DMS 273 treated with DMSO at 0.1 percent for 48 hours (cell line): ENCODE measurements at places on chromosomes 11 and 22.

DNA sequence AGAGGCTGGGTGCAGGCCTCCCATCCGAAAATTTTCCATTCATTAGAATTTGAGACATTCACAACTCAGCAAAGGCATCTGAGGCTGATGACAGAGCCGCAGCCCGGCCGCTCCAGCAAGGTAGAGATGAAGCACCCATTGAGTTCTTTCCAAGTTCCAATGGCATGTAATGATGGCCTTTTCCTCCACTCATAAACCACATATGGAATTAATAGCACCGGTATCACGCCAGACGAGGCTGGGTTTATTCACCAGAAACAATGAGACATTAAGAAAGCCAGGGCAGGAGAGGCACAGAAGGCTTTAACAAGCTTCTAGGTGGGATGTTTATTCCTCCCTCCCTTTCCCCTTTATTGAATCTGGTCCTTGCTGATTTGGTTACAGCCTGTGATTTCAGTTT is 534.4 kb downstream of the MN1 start:
- no peak for DNase-seq

DNA sequence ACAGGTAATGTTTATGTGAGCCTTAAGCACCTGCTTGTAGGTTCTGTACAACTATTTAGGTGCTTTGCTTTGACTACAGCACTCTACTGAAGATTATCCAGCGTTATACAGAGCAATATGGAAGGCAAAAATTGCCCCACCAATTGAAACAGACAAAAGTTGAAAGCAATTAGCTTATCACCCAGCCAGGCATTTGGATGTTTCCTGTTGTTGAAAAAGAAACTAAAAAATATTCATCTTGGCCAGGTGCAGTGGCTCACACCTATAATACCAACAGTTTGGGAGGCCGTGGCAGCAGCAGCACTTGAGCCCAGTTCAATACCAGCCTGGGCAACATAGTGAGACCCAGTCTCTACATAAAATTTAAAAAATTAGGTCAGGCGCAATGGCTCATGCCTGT is 18.5 kb downstream of the ATL3 start:
- no peak for DNase-seq

DNA sequence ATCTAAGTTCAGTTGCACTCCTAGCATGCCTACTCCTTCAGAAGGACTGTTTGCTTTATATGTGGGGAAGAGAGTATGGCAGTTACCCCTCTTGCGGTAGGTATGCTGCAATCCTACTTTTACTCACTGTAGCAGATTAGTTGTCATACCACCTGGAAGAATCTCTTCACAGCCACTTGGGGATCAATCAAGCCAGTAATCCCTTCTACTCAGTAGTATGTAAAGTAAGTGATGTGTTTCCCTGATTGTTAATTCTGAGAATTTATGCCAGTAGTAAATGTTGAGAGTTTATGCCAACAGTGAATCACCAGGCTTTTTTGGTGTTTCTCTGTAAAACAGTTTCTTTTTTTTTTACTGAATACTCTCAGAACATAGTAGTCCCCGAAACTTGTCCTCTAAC is 34.4 kb downstream of the PRMT3 start:
- no peak for DNase-seq

- no peak for DNase-seq
Observed at GRCh38 chr22:28232204-28232603, 313.1 kb upstream of the PITPNB start.

GRCh38 chr11:112210890-112211289 is 15.3 kb upstream of the PTS start:
- no peak for DNase-seq

DNA sequence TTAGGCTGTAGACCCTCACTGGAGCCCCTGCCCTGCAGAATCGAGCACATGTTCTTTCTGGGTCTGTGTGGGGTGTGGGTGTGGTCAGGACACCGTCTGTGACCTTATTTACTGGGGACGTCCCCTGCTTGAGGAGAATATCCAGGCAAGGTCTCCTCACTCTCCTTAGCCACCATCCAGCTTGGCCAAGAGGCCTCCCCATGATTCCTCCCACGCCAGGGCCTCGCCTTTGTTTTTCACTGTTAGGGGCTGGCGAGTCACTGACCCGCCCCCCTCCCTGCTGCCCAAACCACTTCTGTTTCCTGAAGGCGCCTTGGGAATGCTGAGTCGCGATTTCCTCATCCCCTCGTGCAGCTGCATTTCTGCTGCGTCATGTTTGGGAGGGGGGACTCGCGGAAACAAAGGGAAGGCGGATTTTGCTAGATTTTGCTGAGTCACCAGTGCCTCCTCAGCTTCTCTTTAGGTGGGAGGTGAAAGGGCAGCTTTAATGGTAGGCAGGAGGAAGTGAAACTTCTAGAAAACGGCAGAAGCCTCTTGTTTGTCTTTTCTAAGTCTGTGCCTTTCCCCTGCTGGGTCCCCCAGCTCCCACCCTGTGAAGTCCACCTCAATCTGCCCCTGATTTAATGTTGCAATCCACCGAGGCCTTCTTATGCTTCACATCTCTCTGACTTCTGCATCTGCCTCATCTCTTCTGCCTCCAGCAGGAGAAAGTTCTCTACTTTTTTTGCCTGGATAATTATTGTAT is 4.0 kb upstream of the HMOX1 start:
- no peak for DNase-seq

- no peak for DNase-seq
Observed at GRCh38 chr11:23315286-23315685, 455.0 kb upstream of the CCDC179 start.

- no peak for DNase-seq
Observed at GRCh38 chr11:100316952-100317351, 370.1 kb upstream of the ARHGAP42 start.

DNA sequence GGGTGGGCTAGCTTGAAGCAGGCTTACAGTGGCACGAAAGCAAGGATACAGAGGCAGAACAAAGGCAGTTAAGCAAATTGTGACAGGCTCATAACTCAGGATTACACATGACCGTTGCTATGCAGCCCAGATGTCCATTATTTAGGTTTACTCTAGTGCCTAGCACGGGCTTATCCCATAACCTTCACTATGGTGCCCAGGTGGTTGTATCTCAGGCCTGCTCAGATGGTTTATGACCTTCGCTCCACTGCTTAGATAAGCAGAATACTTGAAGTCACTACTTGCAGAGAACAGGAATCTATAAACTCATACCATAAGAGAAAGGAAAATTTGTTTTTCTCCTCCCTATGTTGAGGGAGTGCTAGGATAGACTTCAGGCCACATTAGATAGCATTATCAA is 9.0 kb downstream of the OR6M1 start:
- no peak for DNase-seq

GRCh38 chr11:125016413-125016812 is 46.7 kb upstream of the SLC37A2 start:
- no peak for DNase-seq

DNA sequence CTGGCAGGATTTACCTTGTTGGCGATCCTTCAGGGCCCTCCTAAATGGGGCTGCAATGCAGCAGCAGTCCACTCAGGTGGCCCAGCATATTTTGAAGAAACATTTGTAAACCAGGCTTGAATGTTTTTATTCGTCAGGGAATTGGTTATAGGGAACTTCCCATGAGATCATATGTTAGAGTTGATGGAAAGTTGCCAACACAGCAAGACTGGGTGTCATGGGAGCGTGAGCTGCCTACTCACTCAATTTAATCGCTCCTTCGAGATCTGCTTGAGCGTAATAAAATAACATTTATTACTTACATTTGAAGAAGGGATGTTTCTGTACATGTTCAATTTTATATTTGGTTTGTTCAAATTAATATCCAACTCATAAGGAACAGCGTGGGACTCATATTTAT is 19.4 kb downstream of the OR2AT4 start:
- DNase-seq, result no peak

- DNase-seq, result no peak
Observed at GRCh38 chr11:64747961-64748665, 4.2 kb upstream of the RASGRP2 start.

DNA sequence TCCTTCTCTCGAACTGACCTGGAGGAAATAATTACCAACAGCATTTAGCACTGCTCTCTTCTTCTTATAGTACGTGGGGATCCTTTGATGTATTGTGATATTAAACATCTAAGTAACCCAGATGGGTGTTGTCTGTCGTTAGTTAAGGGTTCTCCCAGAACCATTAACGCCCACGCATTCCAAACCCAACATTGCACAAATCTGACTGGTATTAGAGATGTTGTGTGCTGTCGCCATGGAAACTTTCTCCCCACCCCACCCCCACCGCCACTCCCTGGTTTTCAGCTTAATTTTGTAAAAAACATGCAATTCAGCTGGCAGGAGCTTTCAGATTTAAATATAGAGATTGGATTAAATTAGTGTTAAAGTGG is 1495.2 kb downstream of the TBC1D22A start:
- DNase-seq, result no peak

- no peak for DNase-seq
Observed at GRCh38 chr11:18765554-18765953, 26.0 kb downstream of the PTPN5 start.

DNA sequence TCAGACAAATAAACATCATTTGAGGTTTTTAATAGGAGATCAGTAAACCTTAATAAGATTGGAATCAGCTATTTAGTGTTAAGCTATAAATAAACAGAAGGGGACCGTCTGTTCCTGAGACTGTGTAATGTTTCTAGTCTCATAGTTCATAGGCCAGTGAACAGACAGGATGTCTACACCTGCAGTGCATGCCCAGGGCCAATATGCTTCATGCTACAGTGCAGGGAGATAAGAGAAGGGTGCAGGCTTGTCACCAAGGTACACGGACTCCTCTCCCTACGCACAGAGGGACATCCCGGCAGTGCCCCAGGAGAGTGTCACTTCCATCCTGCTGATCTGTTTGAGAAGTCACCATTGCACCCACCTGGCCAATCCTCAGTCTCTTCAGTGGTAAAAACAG is 148.6 kb downstream of the OPCML start:
- no peak for DNase-seq

DNA sequence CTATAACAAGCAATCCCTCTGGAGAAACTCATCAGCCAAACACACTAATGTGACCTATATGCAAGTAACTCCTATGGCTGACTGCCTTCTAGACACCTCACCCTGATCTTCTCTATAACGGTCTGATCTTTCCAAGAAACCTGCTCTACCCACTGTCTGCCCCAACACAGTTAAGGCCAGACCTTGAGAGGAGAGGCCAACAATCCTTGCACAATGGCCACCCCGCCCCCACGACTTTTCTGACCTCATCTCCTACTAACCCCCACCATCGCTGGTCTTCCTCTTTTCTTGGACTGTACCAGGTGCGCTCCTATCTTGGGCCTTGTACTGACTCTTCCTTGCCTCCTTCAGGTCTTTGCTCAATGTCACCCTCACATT is 12.5 kb downstream of the HIRA start:
- DNase-seq, result no peak

DNA sequence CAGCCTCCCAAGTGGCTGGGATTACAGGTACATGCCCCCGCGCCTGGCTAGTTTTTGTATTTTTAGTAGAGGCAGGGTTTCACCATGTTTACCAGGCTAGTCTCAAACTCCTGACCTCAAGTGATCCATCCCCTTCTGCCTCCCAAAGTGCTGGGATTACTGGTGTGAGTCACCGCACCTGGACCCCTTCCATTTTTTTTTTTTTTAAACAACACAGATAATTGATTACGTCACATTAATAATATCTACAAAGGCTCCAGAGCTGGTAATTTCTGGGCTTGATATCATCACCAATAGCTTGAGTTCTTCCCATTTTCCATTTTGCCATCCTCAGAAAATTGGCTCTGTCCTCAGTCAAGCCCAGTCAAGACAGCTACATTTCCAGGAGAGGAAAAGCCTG is 7.2 kb downstream of the TTLL1 start:
- no peak for DNase-seq

DNA sequence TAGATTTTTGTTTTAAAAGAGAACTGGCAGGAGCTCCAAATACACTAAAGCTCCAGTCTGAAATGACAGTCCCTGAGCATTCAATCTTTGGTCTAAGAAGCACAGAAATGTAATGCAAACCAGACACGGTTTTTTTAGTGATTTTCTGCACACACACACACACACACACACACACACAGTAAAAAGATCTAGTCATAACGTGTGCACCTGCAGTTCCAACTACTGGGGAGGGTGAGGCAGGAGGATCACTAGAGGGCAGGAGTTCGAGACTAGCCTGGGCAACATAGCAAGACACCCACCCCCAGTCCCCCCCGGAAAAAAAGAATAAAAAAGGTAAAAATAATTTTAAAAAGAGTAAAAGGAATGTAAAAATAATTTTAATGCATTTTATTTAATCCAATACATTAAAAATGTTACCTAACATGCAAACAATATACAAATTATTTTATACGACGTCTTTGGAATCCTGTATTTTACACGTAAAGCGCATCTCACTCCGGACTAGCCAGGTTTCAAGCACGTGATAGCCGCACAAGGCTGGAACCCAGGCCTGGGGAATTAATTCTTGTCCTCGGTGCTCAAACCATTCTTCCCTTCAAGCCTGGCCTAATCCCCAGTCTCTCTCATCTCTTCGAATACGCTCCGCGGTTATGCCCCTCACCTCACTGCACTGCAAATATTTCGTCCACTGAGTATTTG is 762 bp upstream of the TBC1D22A start:
- no peak for DNase-seq

- DNase-seq, result no peak
Observed at GRCh38 chr22:29758068-29758622, 8.7 kb downstream of the ZMAT5 start.

DNA sequence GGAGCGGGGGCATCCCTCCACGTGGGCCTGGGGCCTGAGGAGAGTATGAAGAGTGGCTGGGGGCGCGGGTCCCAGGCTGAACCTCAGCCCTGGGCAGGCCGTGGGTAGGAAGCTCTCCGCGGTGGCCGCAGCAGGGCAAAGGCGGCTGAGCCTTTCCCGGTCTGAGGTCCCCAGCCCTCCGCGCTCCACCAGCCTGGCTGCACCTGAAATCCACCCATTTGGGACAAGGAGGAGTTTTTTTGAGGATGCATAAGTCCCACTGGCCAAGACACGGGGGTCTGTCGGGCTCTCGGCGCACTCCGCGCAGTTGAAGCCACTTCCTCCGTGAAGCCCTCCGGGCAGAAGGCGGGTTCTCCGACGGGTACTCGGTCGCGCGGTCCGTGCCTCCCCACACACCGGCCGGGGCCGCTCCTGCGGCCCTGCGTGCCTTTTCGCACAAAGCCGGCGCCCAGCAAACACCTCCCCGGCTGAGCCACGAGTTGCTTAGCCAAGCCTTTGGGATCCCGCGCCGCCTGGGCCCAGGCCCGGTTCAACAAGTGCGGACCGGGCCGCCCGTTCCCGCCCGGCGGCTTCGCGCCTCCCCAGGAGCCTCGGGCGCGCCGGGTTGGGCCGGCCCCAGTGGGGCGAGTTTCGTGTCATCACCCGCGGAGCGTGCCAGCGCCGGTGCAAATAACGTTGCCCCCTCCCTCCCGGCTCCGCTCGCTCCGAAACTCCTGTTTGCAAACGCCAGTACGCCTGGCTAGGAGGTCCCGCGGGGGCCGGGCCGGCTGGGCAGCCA is 666 bp upstream of the OVOL1 start:
- DNase-seq, result no peak

- DNase-seq, result no peak
Observed at GRCh38 chr11:128250482-128250881, 336.9 kb downstream of the ETS1 start.
